ENCODE measurements at places on chromosomes 7 and 10. TPM values are rescaled to one million over a fixed set of nuclear protein-coding genes. Genes with fewer than 3 reads are reported as not detected.

GRCh38 chr7:47516386-47516785 lies 65.5 kb downstream of the TNS3 start:
- no peak for DNase-seq

GRCh38 chr7:97078023-97078969 lies 39.2 kb upstream of the SDHAF3 start:
- no peak for DNase-seq

- DNase-seq = no peak
Observed at GRCh38 chr10:74282848-74283210, 131.8 kb downstream of the ADK start.

The SDK1 gene
- total RNA-seq = 225 TPM

DNA sequence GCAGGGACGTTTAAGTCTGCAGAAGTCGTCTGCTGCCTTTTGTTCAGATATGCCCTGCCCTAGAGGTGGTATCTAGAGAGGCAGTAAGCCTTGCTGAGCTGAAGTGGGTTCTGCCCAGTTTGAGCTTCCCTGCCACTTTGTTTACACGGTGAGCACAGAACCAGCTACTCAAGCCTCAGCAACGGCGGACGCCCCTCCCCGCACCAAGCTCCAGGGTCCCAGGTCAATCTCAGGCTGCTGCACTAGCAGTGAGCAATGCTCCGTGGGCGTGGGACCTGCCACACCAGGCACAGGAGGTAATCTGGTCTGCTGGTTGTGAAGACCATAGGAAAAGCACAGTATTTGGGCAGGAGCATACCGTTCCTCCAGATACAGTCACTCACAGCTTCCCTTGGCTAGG lies 148.1 kb upstream of the LAMB4 start:
- DNase-seq = no peak

Measured in glutamatergic neuron (in vitro differentiated cells).